ENCODE measurements at places on chromosomes 1 and 21.
A peak's percentile ranks its signal among the peaks of the same experiment; 100 is the strongest.

GRCh38 chr21:29056538-29057050 is 16.9 kb downstream of the CCT8 start:
- H3K27me3 ChIP-seq: no peaks in the 10 kb centered on the region
- no peak for DNase-seq
- H3K4me3 ChIP-seq: no peak overlapping the region

DNA sequence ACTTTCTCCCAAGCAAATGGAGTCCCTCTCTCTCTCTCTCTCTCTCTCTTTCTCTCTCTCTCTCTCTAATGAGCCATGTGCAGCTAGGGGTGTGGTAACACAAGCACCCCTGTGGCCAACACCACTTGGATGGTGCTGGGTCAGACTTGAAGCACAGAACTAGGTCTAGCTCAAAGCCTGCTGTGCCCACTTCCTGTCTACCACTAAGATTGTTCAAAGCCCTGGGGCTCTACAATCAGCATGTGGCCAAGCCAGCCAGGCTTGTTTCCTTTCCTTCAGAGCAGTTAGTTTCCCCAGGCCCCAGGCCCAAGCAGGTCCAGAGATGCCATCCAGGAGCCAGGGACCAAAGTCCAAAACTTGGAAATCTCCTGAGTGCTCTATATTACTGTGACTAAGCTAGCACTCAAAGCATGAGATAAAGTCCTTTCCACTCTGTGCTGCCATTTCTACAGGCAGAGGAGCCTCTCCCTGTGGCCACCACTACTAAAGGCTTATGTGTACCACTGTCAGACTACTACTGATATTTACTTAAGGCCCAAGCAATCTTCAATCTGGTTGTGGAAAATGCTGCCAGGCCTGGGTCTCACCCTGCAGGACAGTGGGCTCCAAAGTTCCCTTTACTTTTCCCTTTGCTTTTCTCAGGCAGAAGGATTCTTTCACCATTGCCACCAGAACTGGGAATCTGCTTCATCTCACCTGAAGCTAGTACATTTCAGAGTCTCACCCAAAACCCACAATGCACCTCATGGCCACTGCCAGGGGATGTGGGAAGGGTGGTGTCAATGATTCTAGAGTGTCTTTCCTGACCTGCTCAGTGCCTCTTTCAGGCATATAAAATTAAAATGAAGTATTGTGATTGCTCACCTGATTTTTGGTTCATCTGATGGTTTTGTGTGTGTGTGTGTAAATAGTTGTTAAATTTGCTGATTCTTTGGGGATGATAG is 999.5 kb downstream of the NCAM2 start:
- H3K4me1 ChIP-seq: no peaks in the 10 kb centered on the region
- no peak overlapping the region for H3K4me3 ChIP-seq
- no peaks in the 10 kb centered on the region for H3K36me3 ChIP-seq
- no peaks in the 10 kb centered on the region for H3K27me3 ChIP-seq

GRCh38 chr21:36751383-36751782 is 52.5 kb downstream of the SIM2 start:
- no peak overlapping the region for H3K4me3 ChIP-seq
- peaks cover 28% of the 10 kb centered on the region for H3K27me3 ChIP-seq
- H3K27ac ChIP-seq: no peak overlapping the region
- H3K36me3 ChIP-seq: peaks cover 4% of the 10 kb centered on the region

GRCh38 chr21:14538483-14538882 is 7.6 kb downstream of the SAMSN1 start:
- no peaks in the 10 kb centered on the region for H3K27me3 ChIP-seq
- no peak for DNase-seq
- H3K36me3 ChIP-seq: peaks cover 13% of the 10 kb centered on the region
- peaks cover 40% of the 10 kb centered on the region for H3K4me1 ChIP-seq

- H3K27ac ChIP-seq: peak within 1 kb of the TSS; percentile 52
- peaks cover 6% of the 10 kb centered on the region for H3K36me3 ChIP-seq
- H3K27me3 ChIP-seq: no peaks in the 10 kb centered on the region
Measured at GRCh38 chr1:42739753-42740700, at the start of gene CLDN19. TSS of gene CLDN19 (minus strand) at chr1:42740236. CDS start at chr1:42740063, 173 bp downstream.

- DNase-seq: no peak
- no peak overlapping the region for H3K4me3 ChIP-seq
- peaks cover 3% of the 10 kb centered on the region for H3K4me1 ChIP-seq
Measured at GRCh38 chr1:89567797-89568196, 43.2 kb downstream of the LRRC8B start.

DNA sequence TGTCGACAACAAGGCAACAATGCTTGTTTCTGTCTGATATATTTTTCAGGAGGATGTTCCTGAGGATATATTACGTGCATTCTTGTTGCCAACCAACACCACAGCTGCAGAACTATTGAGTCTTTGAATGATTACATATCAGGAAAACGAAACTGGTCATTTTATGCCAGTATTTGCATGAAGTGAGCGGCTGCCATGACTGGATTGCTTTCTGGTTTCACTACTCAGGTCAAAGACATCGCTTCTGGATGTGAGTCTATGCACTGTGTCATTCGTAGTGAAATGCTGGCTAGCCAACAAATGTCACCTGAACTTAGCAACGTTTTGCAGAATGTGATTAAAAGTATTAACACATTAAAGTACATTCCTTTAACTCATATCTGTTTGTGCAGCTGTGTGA is 35.8 kb upstream of the OLFM3 start:
- H3K36me3 ChIP-seq: no peaks in the 10 kb centered on the region
- H3K27ac ChIP-seq: no peak overlapping the region
- H3K4me3 ChIP-seq: no peak overlapping the region
- no peak for DNase-seq

DNA sequence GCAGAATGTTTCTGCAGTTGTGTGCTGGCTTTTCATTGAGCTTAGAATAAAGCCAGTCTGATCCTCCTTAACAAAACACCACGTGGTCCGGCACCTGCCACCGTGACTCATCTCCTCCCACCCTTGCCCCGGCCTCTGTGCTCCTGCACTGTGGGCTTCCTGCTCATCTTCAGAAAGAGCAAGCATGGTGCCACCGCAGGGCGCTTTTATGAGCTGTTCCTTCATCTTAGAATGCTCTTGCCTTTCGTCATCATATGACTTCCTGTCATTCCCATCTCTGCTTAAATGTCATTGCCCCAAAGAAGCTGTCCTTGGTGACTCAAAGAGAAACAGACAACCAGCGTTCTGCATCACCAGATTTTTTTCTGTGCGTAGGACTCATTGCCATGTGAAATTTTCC is 117.8 kb downstream of the HHAT start:
- peaks cover 13% of the 10 kb centered on the region for H3K4me1 ChIP-seq
- H3K36me3 ChIP-seq: no peaks in the 10 kb centered on the region
- peak overlapping the region; percentile 54 for H3K27ac ChIP-seq
- DNase-seq: peak; percentile 15

- peak overlapping the region; percentile 77 for H3K27ac ChIP-seq
- H3K4me3 ChIP-seq: peak overlapping the region; percentile 86
- H3K27me3 ChIP-seq: no peaks in the 10 kb centered on the region
- H3K4me1 ChIP-seq: peaks cover 22% of the 10 kb centered on the region
- DNase-seq: peak; percentile 33
Measured at GRCh38 chr1:155051777-155052398, 772 bp downstream of the ADAM15 start.

GRCh38 chr1:90948301-90948700 is 73.5 kb downstream of the ZNF644 start:
- peaks cover 7% of the 10 kb centered on the region for H3K36me3 ChIP-seq
- H3K4me1 ChIP-seq: peaks cover 65% of the 10 kb centered on the region
- H3K4me3 ChIP-seq: no peak overlapping the region
- H3K27me3 ChIP-seq: no peaks in the 10 kb centered on the region
- DNase-seq: no peak

DNA sequence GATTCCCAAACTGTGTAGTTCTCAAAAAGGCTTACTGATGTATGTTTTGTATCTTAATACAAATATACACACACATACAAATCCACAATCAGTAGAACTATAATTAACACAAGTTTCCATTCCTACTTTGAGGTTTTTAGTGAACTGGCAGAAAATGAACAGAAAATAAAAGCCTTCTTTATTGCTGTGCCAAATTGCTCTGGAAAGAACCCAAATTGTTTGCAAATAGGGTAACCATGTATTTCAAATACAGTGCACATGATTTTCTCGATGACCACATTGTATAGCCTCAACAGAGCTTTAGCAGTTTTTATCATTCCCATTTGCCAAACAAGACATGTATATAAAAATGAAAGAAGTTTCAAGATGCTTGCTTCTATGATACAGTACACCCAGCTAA is 173.3 kb downstream of the COL24A1 start:
- H3K4me1 ChIP-seq: no peaks in the 10 kb centered on the region
- H3K27ac ChIP-seq: no peak overlapping the region
- no peaks in the 10 kb centered on the region for H3K27me3 ChIP-seq
- no peak overlapping the region for H3K4me3 ChIP-seq

DNA sequence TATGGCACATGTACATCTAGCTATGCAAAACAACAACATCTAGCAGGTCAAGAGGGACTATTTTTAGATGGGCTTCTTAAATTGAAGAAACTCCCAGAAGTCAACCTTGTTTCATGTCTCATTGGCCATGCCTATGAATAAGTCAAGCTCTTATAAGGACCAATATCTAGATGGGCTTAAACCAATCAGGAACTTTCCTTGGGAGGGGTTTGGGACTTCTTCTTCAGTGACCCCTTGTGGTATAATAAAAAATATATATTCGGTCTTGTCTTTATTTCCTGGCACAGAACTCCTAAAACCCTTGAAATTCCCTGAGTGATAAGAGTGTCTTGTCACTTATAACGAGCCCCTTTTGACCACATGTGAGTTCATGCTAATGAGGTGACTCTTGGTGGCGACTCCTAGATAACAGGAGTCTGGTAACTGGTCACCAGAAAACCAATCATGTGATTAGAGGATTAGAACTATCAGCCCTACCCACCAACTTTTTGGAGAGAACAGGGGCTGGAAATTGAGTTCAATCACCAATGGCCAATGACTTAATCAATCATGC is 218.3 kb downstream of the HHIPL2 start:
- no peak for DNase-seq
- no peaks in the 10 kb centered on the region for H3K27me3 ChIP-seq
- no peak overlapping the region for H3K4me3 ChIP-seq
- no peak overlapping the region for H3K27ac ChIP-seq
- H3K4me1 ChIP-seq: no peaks in the 10 kb centered on the region
- H3K36me3 ChIP-seq: no peaks in the 10 kb centered on the region

- no peaks in the 10 kb centered on the region for H3K27me3 ChIP-seq
- peaks cover 3% of the 10 kb centered on the region for H3K36me3 ChIP-seq
- no peak for DNase-seq
- H3K27ac ChIP-seq: no peak overlapping the region
- no peak overlapping the region for H3K4me3 ChIP-seq
- H3K4me1 ChIP-seq: no peaks in the 10 kb centered on the region
Measured at GRCh38 chr1:231774719-231775335, 148.2 kb downstream of the DISC1 start.

- H3K36me3 ChIP-seq: peaks cover 9% of the 10 kb centered on the region
- H3K4me1 ChIP-seq: peaks cover 18% of the 10 kb centered on the region
- H3K27ac ChIP-seq: peak overlapping the region; percentile 3
- H3K27me3 ChIP-seq: no peaks in the 10 kb centered on the region
Measured at GRCh38 chr1:58649555-58649954, 50.3 kb downstream of the MYSM1 start.

GRCh38 chr1:67281244-67281643 is 26.4 kb upstream of the IL12RB2 start:
- peaks cover 8% of the 10 kb centered on the region for H3K4me1 ChIP-seq
- no peak overlapping the region for H3K27ac ChIP-seq
- no peak overlapping the region for H3K4me3 ChIP-seq
- H3K27me3 ChIP-seq: no peaks in the 10 kb centered on the region
- DNase-seq: no peak

- H3K27me3 ChIP-seq: no peaks in the 10 kb centered on the region
- H3K4me3 ChIP-seq: no peak overlapping the region
- no peaks in the 10 kb centered on the region for H3K4me1 ChIP-seq
- H3K36me3 ChIP-seq: no peaks in the 10 kb centered on the region
- H3K27ac ChIP-seq: no peak overlapping the region
- no peak for DNase-seq
Measured at GRCh38 chr1:233375653-233376052, 48.1 kb downstream of the MAP3K21 start.

DNA sequence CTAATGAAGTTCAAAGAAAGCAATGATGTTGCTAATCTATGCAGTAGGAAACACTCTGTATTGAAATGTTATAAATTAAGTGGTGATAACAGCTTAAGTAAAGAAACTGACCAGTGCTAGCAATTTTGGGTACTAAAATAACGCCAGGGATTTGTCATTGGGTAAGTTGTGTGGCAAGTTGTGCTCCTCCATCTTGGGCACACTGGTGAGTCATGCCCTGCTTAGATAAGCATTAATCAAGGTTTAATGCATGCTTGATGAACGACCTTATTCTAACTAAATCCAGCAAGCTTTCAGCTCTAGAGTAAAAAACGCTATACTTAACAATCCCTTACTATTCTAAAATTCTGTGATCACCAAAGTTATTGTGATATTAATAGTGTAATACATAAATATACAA is 25.2 kb downstream of the VAMP4 start:
- no peak overlapping the region for H3K4me3 ChIP-seq
- H3K36me3 ChIP-seq: peaks cover 4% of the 10 kb centered on the region
- no peaks in the 10 kb centered on the region for H3K27me3 ChIP-seq

GRCh38 chr1:153597206-153597605 is 15.7 kb downstream of the S100A16 start:
- peaks cover 2% of the 10 kb centered on the region for H3K4me1 ChIP-seq
- H3K36me3 ChIP-seq: peaks cover 2% of the 10 kb centered on the region
- no peaks in the 10 kb centered on the region for H3K27me3 ChIP-seq
- H3K27ac ChIP-seq: no peak overlapping the region
- no peak overlapping the region for H3K4me3 ChIP-seq

- no peaks in the 10 kb centered on the region for H3K4me1 ChIP-seq
- peaks cover 3% of the 10 kb centered on the region for H3K36me3 ChIP-seq
- no peak overlapping the region for H3K4me3 ChIP-seq
- DNase-seq: no peak
Measured at GRCh38 chr1:241962153-241962552, 4.6 kb downstream of the BECN2 start.
